ENCODE measurements at places on chromosomes 6 and 20.

DNA sequence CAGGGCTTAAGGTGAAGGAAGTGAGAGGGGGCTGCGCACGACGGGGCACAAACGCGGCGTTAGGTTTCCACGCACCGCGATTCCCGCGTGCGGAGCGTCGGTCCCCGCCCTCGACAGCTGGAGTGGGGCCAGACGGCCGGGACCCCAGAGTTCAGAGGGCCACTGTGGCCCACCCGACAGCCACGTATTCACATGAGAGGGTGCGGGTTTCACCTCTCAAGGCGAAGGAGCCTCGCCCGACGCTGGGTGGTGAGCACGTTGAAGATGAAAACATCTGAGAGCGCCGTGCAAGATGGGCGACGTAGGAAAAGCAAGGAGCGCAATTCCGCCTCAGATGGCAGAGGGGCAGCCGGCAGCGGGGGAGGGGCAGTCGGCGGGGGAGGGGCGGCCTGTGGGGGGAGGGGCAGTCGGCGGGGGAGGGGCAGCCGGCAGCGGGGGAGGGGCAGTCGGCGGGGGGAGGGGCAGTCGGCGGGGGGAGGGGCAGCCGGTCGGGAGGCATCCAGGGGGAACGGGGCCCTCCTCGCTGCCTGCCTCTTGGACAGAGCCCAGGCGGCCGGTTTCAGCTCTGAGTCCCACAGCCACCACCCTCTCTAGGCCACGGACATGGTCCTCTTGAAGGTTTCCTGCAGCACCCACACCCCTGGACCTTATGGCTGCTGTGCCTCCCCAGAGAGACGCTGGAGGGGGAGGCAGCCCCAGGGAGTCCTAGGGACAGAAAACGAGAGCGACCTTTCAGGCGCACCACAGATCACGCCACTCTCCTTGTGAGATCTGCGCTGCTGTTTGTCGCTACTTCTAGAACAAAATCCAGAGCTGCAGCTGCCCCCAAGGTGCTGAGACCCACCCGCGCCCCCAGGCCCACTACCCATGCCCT, 113.7 kb downstream of the DLL1 start:
- DNase-seq = peak; percentile 56

GRCh38 chr6:112626468-112627082, 279.4 kb downstream of the RFPL4B start:
- DNase-seq = no peak

DNA sequence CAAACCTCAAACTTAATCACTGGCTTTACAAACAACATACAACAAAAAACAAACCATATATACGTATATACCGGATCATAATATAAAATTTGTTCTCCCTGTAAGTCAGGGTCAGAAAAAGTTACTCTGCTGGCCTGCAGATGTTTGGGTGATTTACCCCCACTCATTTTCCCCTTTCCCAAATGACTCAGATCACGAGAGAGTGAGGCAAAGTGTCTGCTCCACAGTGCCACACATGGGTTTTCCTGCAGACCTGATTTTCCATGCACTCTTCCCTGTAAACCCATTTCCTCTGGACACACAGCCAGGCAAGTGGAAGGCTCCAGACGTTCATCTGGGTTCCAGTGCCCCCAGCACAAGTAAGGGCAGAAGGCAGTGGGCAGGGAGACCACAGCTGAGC, 23.5 kb downstream of the GFOD1 start:
- no peak for DNase-seq

DNA sequence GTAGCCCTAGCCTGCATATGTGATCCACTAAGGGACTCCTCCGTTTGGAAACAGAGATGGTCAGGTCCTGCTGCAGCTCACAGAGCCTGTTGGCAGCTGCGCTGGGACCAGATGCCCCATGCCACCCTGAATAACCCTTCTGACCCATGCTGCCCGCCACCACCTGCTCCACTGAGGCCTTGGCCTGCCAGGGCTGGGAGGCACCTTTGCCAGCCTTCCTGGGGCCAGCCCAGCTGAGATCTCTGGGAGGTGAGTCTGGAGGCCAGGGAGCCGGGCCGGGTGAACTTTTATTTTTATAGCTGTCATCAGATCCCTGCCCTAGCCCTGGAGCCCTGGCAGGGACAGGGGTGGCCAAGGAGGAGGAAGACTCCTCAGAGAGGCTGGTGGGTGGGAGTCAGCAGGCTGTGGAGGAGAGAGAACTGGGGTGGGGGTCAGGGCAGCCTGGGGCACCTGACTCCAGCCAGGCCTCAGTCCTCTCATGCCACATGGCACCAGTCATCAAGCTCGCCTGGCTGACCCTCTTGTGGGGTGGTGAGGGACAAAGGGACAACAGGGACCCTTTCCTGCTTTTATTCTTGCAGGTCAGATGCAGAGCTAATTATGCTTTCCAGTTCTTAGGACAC, 10.0 kb downstream of the CEBPB start:
- no peak for DNase-seq

- no peak for DNase-seq
Measured at GRCh38 chr6:42729731-42730130, 7.3 kb upstream of the PRPH2 start.
